ENCODE measurements at places on chromosomes 3 and 15. TPM values are rescaled to one million over a fixed set of nuclear protein-coding genes. Genes with fewer than 3 reads are reported as not detected.

DNA sequence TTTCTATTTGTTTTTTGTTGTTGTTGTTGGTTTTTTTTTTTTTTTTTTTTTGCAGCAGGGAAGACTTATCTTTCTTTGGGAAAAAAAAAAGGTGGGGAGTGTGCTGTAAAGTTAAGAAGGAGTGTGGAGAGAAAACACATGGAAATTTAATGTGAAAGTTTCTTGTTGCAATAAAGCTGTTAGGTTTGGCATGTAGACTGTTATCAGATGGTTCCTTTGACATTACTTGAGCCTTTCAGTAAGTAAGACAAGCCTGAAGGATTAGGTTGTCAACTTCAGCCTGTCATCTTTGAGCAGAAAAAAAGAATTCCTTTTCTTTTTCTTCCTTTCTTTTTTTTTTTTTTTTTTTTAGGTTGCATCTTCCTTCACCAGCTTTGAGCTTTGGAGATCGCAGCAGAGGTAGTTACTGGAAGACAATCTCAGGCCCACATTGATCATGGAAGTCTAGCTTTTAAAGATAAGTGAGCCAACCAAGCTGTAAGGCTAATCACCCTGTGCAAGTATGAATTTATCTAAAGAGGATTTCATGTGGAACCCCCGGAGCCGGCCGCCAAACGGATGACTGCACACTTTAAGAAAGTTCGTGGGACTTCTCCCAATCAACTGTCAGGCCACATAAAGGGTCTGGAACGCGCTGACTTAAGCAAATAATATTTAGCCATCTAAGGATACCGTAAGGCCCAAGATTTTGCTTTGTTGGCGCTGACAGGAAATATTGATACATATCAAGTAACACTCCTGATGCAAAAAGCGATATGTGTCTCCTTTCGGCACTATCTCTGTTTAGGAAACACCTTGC is 1040.1 kb upstream of the NR2F2 start:
- DNase-seq: no peak
- no peak overlapping the region for H3K27ac ChIP-seq
- peaks cover 13% of the 10 kb centered on the region for H3K27me3 ChIP-seq
- H3K36me3 ChIP-seq: no peaks in the 10 kb centered on the region
- H3K4me1 ChIP-seq: peaks cover 2% of the 10 kb centered on the region
- no peak overlapping the region for H3K4me3 ChIP-seq

DNA sequence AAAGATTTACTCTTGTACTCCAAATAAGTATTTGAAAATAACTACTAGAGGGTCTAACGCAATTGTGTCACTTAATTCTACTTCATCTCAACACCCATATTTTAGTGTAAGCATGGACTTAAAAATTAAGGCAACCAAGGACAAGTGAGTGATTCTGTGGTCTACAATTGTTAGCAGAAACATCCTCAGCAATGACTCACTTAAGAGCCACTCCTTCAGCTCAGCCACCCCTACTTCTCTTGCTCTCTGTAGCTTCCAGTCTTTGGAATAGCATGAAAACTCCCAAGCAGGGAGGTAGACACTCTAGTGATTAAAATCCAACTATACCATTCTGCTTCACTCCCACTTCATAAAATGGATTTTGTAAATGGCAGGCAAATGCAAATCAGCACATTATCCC is 116.0 kb upstream of the LRRN1 start:
- no peak overlapping the region for H3K27ac ChIP-seq
- no peak for DNase-seq
- no peak overlapping the region for H3K4me3 ChIP-seq
- H3K4me1 ChIP-seq: no peaks in the 10 kb centered on the region

DNA sequence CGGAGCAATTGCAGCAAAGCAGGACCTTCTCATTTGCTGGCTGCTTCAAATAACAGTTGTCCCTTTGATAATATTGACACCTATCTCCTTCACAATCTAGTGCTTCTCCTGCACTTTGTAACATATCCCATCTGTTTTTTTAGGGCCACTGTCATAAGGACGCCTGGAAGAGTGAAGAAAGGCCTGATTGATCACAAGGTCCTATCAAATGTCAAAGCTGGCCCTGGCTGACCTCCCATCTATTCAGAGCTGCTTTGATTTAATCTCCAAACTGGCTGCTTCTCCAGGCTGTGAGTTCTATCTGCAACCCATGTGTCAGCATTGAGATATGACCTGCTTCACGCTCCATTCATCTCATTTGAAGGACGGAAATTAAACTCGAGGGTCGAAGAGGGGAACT is 601.2 kb upstream of the KCNMB2 start:
- peaks cover 2% of the 10 kb centered on the region for H3K27me3 ChIP-seq
- no peak for DNase-seq
- H3K27ac ChIP-seq: no peak overlapping the region
- no peak overlapping the region for H3K4me3 ChIP-seq
- H3K4me1 ChIP-seq: no peaks in the 10 kb centered on the region

DNA sequence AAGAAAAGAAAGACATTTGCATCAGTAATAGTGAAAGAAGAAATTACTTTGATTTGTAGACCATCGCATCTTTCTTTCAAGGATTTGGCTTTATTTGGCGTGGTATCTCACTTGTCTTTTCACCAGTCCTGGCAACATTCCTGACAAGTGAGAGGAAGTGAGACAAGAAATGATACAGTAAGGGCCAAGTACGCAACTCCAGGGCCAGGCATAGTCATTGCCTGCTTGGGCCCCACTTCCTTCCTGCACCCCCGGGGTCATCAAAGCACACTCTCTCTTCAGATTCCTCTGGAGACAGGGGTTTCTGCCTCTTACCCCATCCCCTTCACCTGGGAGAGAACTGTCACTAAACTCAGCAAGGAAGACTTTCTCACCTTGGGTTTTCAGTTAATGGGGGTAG is 55.1 kb downstream of the CD47 start:
- H3K4me3 ChIP-seq: no peak overlapping the region
- H3K36me3 ChIP-seq: peaks cover 27% of the 10 kb centered on the region
- H3K4me1 ChIP-seq: peaks cover 10% of the 10 kb centered on the region
- H3K27ac ChIP-seq: no peak overlapping the region
- DNase-seq: no peak

DNA sequence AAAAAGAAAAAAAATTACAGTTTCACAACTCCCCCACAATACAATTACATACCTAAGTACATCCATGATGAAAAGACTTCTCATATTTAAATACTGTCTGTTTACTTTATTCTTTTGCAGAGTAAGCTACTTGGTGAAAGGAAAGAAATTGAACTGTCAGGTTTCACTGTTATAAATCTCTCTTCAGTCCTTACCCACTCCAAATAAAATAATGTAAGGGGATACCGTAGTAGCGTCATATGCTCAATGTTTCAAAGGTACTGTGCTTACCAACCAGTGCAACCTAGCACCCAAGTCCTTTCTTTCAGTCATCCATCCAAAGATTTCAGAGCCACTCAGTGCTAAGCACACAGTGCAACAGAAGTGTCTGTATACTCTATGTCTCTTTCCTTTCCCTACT is 13.4 kb downstream of the GSK3B start:
- H3K27me3 ChIP-seq: no peaks in the 10 kb centered on the region
- H3K4me1 ChIP-seq: peaks cover 58% of the 10 kb centered on the region
- peaks cover 8% of the 10 kb centered on the region for H3K36me3 ChIP-seq
- no peak for DNase-seq
- H3K4me3 ChIP-seq: no peak overlapping the region
- no peak overlapping the region for H3K27ac ChIP-seq

DNA sequence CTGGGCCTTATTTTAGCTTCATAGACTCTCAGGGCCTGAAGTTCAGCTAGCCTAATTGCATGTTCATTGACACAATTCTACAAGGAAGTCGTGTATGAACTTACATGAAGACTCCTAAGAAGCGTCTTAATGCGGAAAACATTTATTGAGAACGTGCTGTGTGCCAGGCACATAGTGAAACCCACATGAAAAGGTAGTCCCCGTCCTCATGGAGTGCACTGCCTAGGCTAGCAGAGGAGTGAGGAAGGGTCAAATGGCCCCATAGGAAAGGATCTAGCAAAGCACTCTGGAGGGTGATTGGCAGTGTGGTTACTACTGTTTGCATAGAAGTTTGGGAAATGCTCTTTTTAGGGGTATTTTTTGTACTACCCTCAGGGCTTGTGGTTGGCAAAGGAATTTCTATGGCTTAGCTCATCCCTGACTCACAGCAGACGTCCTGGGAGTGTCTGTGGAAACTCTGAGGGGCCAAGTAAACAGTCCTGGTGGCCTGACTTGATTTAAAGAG is 854 bp upstream of the NPTN start:
- DNase-seq: no peak
- H3K27me3 ChIP-seq: peaks cover 11% of the 10 kb centered on the region
- peak overlapping the region; percentile 83 for H3K4me3 ChIP-seq
- peak overlapping the region; percentile 26 for H3K27ac ChIP-seq

- peaks cover 65% of the 10 kb centered on the region for H3K4me1 ChIP-seq
- peaks cover 26% of the 10 kb centered on the region for H3K36me3 ChIP-seq
- peak; percentile 40 for DNase-seq
- peak overlapping the region; percentile 97 for H3K27ac ChIP-seq
- peak overlapping the region; percentile 97 for H3K4me3 ChIP-seq
Observed at GRCh38 chr3:69085168-69085832, 563 bp downstream of the ARL6IP5 start.

GRCh38 chr3:123081718-123082369 is 15.0 kb downstream of the PDIA5 start:
- H3K4me1 ChIP-seq: peaks cover 13% of the 10 kb centered on the region
- H3K36me3 ChIP-seq: no peaks in the 10 kb centered on the region
- no peak overlapping the region for H3K27ac ChIP-seq
- H3K27me3 ChIP-seq: no peaks in the 10 kb centered on the region
- DNase-seq: no peak
- H3K4me3 ChIP-seq: no peak overlapping the region

DNA sequence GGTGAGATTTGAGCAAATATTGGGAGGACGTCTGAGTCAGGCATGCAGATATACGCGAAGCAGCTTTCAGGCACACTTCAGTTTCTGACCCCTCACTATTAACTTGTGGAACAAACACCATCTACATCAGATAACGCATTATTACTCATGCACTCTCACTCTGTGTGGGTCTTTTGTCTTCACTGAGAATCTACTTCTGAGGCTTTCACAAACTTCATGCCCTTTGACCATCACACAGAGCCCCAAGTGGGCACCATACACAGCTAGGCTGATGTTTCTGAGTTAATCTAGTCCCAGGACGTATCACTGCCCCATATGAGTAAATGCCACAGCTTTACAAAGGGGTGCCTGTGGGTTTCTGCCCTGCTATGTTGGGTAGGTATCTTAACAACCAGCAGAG is 39.6 kb upstream of the IP6K2 start:
- peak; percentile 20 for DNase-seq
- H3K4me1 ChIP-seq: peaks cover 5% of the 10 kb centered on the region
- H3K27me3 ChIP-seq: no peaks in the 10 kb centered on the region
- H3K27ac ChIP-seq: peak overlapping the region; percentile 36

DNA sequence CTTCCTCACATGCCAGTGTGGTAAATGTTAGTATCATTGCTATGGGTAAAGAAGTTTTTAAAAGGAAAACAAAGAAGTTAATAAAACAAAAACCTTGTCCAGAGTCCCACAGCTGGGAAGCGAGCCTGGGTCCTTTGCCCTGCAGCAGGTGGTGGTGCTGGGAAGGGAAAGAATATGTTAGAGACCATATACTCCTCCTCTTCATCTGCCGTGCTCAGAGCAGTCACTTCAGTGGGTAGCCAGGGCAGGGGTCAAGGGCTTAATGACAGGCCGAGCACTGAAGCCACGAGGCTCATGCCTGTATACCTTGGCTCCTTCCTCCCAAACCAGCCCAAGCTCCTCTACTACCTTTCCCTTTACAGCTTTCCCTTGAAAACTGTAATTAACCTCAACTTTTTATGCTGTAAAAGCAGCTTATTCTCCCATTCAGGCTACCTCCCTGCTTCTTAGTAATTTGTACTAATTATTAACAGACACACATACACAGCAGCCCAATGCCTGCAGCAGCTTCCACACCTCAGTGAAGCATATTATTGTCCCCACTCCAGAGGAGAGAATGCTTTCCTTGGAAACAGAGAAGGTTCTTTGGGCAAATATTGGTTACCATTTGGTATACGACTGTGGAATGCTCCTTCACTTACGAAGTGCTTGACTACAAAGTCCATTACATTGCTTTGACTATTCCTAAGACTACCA is 362.1 kb downstream of the EPHB1 start:
- no peak for DNase-seq
- H3K36me3 ChIP-seq: no peaks in the 10 kb centered on the region
- no peak overlapping the region for H3K27ac ChIP-seq
- H3K4me1 ChIP-seq: no peaks in the 10 kb centered on the region
- no peak overlapping the region for H3K4me3 ChIP-seq

- H3K27ac ChIP-seq: no peak overlapping the region
- DNase-seq: no peak
- no peaks in the 10 kb centered on the region for H3K36me3 ChIP-seq
Observed at GRCh38 chr3:160136421-160136820, 88.8 kb upstream of the C3orf80 start.

DNA sequence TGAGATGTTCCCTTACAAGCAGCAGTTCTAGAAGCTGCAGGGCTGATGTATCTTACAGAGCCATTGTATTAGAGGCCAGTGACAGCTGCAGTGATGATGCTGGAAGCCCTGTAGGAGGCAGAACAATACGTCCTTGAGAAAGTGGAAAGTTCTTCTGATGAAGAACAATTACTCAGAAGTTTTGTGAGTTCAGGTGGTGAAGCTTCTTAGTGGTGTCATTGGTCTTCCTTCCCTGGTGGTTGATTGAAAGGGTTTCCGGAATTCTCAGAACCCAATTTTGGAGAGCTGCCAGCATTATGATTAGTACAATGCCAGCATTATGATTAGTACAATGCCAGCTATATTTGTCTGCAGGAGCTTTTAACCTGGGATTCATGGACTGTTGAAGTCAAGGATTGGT is 356.4 kb downstream of the MFSD1 start:
- H3K36me3 ChIP-seq: no peaks in the 10 kb centered on the region
- H3K27me3 ChIP-seq: no peaks in the 10 kb centered on the region
- H3K4me1 ChIP-seq: no peaks in the 10 kb centered on the region
- no peak overlapping the region for H3K4me3 ChIP-seq

- H3K4me3 ChIP-seq: no peak overlapping the region
- H3K36me3 ChIP-seq: no peaks in the 10 kb centered on the region
- DNase-seq: no peak
- H3K4me1 ChIP-seq: peaks cover 15% of the 10 kb centered on the region
- peaks cover 40% of the 10 kb centered on the region for H3K27me3 ChIP-seq
- no peak overlapping the region for H3K27ac ChIP-seq
Observed at GRCh38 chr3:44061961-44062360, 179.7 kb upstream of the TOPAZ1 start.

GRCh38 chr15:68658641-68659358 is 80.0 kb downstream of the CORO2B start:
- H3K4me3 ChIP-seq: no peak overlapping the region
- H3K36me3 ChIP-seq: no peaks in the 10 kb centered on the region
- no peak for DNase-seq
- no peaks in the 10 kb centered on the region for H3K4me1 ChIP-seq

Gene CYP1A2
- not detected for total RNA-seq

Gene ZNF80
- 0.31 TPM for total RNA-seq

Gene SERPINI2
- not detected for total RNA-seq

Gene FEZF2
- not detected for total RNA-seq

Gene MUC20
- 0.78 TPM for total RNA-seq

Gene RLBP1
- not detected for total RNA-seq

Gene DET1
- total RNA-seq: 2.2 TPM

Gene ENTPD3
- not detected for total RNA-seq

Gene CADPS
- total RNA-seq: not detected

Gene RETNLB
- not detected for total RNA-seq

Gene GCSAM
- total RNA-seq: 14.4 TPM

Measured in activated CD4-positive, alpha-beta memory T cell treated with anti-CD3 and anti-CD28 coated beads for 36 hours (primary cell).